HS-27A (cell line): ENCODE measurements at places on chromosomes 4 and X.

DNA sequence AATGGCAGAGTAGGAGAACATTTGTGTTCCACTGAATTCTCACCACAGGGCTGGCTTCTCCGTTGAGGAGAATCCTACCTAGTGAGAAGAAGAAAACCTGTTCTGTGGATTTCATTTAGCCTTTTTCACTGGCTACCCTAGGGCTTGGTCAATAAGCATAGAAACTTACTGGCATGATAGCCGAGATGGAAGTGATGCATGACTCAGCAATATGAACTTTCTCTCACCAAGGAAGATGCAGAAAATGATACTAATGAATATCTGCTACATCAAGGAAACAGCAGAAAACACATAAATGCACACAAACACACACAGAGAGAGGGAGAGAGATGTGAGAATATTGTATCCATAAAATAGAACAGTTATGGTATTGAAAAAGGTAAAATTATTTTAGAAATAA, 216.3 kb downstream of the HHIP start:
- DNase-seq, result no peak

GRCh38 chrX:101429934-101430333, 21.9 kb downstream of the HNRNPH2 start:
- DNase-seq, result no peak

GRCh38 chr4:141999446-142000143, 363.2 kb downstream of the IL15 start:
- no peak for DNase-seq

- DNase-seq, result peak; percentile 59
Observed at GRCh38 chr4:125388613-125389012, 73.9 kb downstream of the FAT4 start.

DNA sequence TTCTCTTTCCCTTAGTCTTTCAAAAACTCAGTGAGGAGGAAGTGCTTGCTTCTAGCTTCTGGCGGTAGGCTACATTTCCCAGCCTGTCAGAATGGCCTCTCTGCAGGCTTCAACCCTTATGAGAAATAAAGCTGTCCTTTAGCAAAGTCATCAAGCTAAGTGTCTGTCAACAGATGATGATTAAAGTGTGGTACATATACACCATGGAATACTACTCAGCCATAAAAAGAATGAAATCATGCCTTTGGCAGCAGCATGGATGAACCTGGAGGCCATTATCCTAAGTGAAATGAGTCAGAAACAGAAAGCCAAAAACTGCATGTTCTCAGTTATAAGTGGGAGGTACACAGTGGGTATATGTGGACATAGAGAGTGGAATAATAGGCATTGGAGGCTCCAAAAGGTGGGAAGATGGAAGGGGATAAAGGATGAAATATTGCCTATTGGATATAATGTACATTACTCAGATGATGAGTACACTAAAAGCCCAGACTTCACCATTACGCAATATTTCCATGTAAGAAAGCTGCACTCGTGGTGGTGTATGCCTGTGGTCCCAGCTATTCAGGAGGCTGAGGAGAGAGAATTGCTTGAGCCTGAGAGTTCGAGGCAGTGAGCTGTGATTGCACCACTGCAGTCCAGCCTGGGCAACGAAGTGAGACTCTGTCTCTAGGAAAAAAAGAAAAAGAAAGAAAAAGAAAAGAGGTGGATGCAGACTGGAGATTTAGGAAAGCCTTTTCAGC, 7.9 kb downstream of the TRIM2 start:
- DNase-seq, result no peak

- no peak for DNase-seq
Observed at GRCh38 chr4:73676136-73676535, 55.9 kb upstream of the RASSF6 start.

DNA sequence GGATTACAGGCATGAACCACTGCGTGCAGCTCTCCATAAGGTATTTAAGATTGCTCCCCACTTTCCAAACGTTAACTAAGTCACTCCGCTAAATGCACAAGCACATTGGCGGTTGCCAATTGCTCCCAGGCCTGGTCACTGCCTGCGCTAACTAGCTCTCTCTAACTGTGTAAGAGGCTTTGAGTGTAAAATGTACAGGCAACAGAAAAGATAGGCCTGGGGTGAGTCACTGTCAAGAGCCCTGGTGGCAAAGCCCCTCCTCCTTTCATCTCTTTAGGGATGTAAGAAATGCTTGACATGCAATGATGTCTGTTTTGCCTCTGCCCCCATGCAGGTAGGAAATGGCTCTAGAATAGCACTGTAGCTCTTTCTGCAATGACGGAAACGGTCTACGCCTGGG, 329.7 kb upstream of the GATB start:
- DNase-seq, result no peak

DNA sequence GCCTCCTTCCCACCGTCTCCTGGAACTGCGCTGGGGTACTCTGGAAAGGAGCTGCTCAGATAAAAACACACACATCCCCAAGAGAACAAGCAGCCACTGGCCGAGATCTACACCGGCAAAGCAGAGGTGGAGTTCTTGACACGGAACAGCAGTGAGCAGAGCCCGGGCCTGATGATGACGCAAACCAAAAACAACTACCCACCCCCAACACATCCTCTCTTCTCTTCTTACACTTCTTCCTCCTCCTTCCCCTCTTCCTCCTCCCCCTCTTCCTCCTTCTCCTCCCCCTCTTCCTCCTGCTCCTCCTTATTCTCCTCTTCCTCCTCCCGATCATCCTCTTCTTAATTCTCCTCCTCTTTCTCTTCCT, 4.6 kb downstream of the PNMA5 start:
- DNase-seq, result no peak

GRCh38 chr4:80266253-80266901, at the start of gene FGF5:
Gene FGF5, plus strand, starts transcription at chr4:80266664. Its CDS starts 161 bp downstream, at chr4:80266825.
- peak; percentile 64 for DNase-seq

- no peak for DNase-seq
Observed at GRCh38 chr4:59571805-59572430, 1628.2 kb upstream of the ADGRL3 start.

- no peak for DNase-seq
Observed at GRCh38 chr4:157964463-157964862, 208.4 kb downstream of the GASK1B start.

DNA sequence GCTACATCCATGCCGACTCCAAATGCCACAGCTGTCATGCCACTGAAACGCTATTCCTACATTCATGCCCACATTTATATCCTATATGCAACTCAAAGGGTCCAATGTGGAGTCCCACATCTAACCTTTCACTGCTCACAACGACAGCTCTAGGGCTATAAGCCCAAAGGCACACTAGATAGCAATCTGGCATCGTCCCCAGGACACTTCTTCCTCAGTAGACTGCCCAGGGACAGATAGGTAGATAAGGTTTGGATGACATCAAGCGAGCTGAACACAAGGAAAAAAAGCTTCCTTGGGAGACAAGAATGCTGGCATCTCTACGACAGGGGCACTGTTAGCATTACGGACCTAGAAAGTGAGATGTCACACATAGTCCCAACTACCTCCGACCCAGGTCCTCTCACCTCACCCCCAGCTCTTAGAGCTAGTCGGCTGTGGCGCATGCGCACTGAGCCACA, 685 bp downstream of the RAB9B start:
- DNase-seq, result no peak

GRCh38 chrX:17537723-17538243, 162.8 kb downstream of the NHS start:
- no peak for DNase-seq

- no peak for DNase-seq
Observed at GRCh38 chrX:132488819-132489577, at the start of gene MBNL3. Gene MBNL3, minus strand, starts transcription at chrX:132489038. Its CDS starts 49,427 bp downstream, at chrX:132439611.

- DNase-seq, result no peak
Observed at GRCh38 chr4:89704651-89705395, 132.1 kb downstream of the SNCA start.

- no peak for DNase-seq
Observed at GRCh38 chrX:106039920-106040319, 1.4 kb upstream of the SERPINA7 start.

GRCh38 chr4:83219344-83220331, 65.0 kb downstream of the COQ2 start:
- DNase-seq, result no peak

DNA sequence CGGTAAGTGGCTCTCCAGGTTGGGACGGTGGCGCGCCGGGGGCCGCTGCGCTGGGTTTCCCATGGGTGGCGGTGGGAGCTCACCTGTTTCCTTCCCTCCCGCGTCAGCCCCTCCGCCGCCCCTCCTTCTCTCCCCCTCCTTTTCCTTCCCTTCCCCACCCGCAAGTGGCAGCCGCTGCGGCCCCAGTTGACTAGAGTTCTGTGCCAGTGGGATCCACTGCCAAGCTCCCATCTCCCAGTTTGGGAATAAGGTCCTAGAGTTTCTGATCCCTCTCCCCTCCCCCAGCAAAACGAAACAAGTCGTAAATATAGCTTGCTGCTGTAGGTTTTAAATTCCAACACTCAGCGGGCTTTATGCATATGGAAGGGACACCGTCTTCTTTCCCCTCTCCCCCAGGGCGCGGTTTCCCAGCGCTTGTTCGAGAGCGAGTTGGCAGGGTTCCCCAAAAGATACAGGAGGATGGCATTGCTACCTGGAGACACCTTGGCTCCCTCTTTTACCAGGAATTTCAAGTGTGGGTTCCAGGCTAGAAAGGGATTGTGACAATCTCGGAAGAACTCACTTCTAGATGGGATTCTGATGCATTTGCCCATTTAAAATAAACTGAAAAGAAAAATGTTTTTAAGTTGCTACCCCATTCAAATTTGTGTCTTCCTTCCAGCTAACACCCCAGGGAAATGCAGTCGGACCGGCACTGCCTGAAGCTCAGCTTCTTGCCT, 1.2 kb downstream of the TLL1 start:
- no peak for DNase-seq

DNA sequence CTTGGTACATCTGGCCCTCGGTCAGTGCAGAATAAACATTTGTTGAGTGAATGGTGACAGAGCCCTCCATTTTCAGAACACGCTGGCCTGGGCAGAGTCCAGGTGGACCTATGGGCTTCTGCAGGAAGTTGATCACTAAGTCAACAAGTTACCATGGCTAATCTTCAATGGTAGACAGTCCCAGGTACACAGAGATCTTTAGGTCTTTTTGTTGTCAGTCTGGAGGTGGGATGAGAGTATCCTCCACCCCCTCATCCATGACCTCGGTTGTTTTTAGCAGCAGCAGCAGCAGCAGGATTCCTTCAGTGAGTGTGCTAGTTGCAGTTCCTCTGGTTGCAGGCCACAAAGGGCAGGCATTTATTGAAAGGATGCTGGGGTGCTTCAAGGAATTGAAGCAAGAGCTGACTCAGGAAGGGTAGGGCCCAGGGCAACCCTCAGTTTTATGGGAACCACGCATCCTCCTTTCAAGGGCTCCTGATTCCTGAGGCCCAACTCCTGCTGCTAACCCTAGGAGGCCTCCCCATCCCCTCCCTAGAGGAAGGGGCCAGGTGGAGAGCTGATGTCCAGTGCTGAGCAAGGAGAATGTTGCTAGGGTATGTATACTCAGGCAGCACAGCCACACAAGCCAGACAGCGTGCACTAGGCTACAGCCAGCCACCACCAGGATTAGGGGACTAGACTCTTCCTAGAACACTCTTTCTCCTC, 1.7 kb upstream of the USP27X start:
- no peak for DNase-seq

DNA sequence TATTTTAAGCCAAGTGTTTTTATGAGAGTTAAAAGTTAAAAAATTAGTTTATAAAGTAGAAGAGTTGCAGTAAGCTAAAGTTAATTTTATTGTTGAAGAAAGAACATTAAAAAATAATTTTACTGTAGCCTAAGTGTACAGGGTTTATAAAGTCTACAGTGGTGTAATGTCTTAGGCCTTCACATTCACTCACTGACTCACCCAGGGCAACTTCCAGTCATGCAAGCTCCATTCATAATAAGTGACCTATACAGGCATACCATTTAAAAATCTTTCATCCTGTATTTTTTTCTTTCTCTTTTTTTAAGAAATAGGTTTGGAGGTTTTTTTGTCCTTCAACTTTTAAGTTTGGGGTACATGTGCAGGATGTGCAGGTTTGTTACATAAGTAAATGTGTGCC, 87.9 kb upstream of the NR3C2 start:
- no peak for DNase-seq

GRCh38 chr4:106344647-106344970, 24.0 kb downstream of the GIMD1 start:
- no peak for DNase-seq

GRCh38 chr4:107937040-107937439, 5.7 kb downstream of the CYP2U1 start:
- no peak for DNase-seq

GRCh38 chr4:140971077-140971792, 162.0 kb downstream of the RNF150 start:
- no peak for DNase-seq

DNA sequence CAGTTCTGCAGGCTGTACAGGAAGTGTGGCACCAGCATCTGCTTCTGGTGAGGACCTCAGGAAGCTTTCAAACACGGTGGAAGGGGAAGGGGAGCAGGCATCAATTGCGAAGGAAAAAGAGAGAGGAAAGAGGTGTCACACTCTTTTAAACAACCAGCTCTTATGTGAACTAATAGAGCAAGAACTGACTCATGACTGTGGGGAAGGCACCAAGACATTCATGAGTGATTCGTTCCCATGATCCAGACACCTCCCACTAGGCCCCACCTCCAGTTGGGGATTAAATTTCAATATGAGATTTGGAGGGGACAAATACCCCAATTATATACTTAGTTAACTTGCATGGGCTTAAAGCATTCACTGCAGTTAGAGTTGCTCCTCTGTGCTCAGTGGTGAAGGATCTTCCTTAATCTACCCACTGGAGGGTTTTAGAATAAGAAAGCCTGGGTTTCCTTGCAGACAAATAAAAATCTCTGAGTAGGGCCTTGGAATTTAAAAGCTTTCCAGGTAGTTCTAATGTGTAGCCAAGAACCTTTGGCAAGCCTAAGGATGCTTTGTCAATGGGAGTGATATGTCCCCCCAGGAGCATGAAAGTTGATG, 60.0 kb downstream of the SYNPO2 start:
- DNase-seq, result no peak

GRCh38 chr4:151922811-151923210, 162.0 kb upstream of the GATB start:
- no peak for DNase-seq

DNA sequence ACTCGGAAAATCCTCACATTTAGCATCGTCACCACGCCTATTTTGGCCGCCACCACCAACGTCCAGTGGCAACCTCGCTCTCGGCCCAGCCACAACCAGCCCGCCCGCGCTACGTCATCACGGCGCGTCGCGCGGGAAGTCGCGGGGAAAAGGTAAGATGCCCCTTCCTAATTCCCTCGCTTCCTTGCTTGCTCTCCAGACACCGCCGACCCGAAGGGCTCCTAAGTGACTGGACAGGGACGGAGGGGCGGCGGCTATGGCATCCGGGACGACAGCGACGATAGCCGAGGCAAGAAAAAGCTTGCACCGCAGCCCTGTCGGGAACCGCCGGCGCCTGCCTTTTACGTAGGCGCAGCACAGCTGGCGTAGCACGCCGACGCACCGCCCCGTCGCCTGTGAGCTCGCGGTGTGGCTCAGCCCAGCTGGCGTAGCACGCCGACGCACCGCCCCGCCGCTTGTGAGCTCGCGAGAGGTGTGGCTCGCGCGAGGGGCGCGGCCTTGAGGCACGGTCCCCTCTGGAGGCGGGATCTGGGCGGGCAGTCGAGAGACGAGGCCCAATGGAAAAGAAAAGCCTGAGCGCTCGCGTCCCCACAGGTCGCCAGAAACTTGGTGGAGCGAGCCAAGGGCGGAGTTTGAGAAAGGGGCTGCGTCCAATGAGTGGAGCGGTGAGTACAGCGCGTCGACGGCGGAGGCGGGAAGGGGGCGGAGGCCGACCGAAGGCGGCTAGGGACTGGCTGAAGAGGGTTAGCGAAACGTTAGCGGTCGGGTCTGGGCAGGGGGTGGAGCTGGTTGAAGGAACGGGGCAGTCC, at the start of gene HDAC6:
Gene HDAC6, plus strand, starts transcription at position 788 of the 809 bp plus-strand sequence. CDS start 626 bp downstream, outside the sequence.
- DNase-seq, result peak; percentile 87

GRCh38 chr4:52586069-52586468, 73.0 kb downstream of the USP46 start:
- no peak for DNase-seq
